ENCODE measurements at places on chromosomes 2 and 18. TPM values are rescaled to one million over a fixed set of nuclear protein-coding genes. Genes with fewer than 3 reads are reported as not detected.

Gene PRSS56
- not detected for total RNA-seq

Gene TPO
- total RNA-seq, result 52.5 TPM

Gene CIB4
- not detected for total RNA-seq

Gene EGR4
- total RNA-seq, result not detected

Gene NYAP2
- total RNA-seq, result not detected

Gene TUBB8B
- total RNA-seq, result not detected

Gene CPLX4
- not detected for total RNA-seq

GRCh38 chr2:109519513-109519912 lies 94.3 kb downstream of the SEPTIN10 start:
- peaks cover 5% of the 10 kb centered on the region for H3K4me1 ChIP-seq
- no peaks in the 10 kb centered on the region for H3K36me3 ChIP-seq
- DNase-seq, result no peak

GRCh38 chr2:78561876-78562275 lies 463.6 kb upstream of the REG3G start:
- H3K27me3 ChIP-seq, result no peaks in the 10 kb centered on the region
- no peaks in the 10 kb centered on the region for H3K36me3 ChIP-seq
- DNase-seq, result no peak
- no peak overlapping the region for H3K27ac ChIP-seq
- no peaks in the 10 kb centered on the region for H3K4me1 ChIP-seq
- H3K4me3 ChIP-seq, result no peak overlapping the region

DNA sequence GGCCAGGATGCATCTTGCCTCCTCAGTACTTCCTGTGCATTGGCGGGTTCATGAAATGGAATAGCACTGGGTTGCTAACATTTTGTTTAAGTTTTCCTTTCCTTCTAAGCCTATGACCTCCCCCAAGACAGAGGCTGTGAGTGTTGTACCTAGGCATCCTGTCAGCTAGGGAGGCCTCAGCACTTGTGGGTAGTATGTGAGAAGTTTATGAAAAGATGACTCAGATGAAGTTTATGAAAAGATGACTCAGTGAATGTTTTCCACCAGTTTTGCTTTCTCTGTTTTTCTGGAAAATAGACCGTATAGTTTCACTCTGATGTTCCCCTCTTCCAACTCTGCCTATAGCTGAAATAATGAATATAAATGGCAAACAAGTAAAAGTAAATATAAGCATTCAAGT lies 412.9 kb downstream of the TMEM182 start:
- no peaks in the 10 kb centered on the region for H3K36me3 ChIP-seq
- no peak overlapping the region for H3K27ac ChIP-seq
- no peak overlapping the region for H3K4me3 ChIP-seq
- no peak for DNase-seq

GRCh38 chr2:11784747-11785610 lies 38.5 kb downstream of the LPIN1 start:
- no peak for DNase-seq
- H3K4me1 ChIP-seq, result peaks cover 6% of the 10 kb centered on the region
- H3K36me3 ChIP-seq, result peaks cover 80% of the 10 kb centered on the region
- H3K27me3 ChIP-seq, result no peaks in the 10 kb centered on the region
- no peak overlapping the region for H3K27ac ChIP-seq
- H3K4me3 ChIP-seq, result peak overlapping the region; percentile 41

DNA sequence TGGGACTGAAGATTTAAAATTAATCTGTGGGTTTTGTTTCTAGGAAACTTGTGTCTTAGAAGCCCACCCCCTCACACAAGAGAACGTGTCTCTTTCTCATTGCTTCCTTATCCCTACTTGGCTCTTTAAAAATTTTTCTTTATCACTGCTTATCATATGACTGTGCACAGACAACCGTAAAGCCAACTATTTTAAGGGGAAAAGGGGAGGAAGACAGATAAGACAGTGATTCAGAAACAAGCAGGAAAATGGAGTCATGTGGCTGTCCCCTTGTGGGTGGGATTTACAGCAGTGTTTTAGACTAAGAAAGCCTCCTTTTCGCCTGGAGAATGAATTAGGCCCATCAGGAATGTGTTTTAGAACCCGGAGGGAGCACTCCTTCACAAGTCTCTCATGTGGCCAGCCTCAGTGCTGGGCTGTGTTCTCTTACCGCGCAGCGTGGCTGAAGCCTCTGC lies 17.6 kb downstream of the PRKCE start:
- peak overlapping the region; percentile 44 for H3K27ac ChIP-seq
- no peak overlapping the region for H3K4me3 ChIP-seq
- H3K4me1 ChIP-seq, result no peaks in the 10 kb centered on the region
- H3K36me3 ChIP-seq, result no peaks in the 10 kb centered on the region
- H3K27me3 ChIP-seq, result no peaks in the 10 kb centered on the region
- no peak for DNase-seq

- no peak overlapping the region for H3K4me3 ChIP-seq
- no peaks in the 10 kb centered on the region for H3K27me3 ChIP-seq
- no peaks in the 10 kb centered on the region for H3K36me3 ChIP-seq
- no peaks in the 10 kb centered on the region for H3K4me1 ChIP-seq
These were observed 70.0 kb downstream of the SCG2 start for GRCh38 chr2:223532161-223532560.

DNA sequence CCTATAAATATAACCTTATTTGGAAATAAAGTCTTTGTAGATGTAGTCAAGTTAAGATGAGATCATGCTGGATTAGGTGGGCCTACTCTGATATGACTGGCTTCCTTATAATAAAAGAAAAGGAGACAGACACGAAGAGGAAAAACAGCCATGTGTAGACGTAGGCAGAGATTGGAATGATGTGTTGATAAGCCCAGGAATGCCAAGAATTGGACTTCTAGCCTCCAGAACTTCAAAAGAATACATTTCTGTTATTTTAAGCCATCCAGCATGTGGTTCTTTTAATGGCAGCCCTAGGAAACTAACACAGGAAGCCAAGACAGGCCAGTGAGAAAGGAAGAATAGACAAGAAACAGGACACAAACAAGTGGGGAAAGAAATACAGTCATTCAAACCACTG lies 68.6 kb downstream of the NYAP2 start:
- no peak overlapping the region for H3K4me3 ChIP-seq
- H3K27me3 ChIP-seq, result no peaks in the 10 kb centered on the region
- H3K36me3 ChIP-seq, result no peaks in the 10 kb centered on the region
- peak overlapping the region; percentile 14 for H3K27ac ChIP-seq
- DNase-seq, result no peak

DNA sequence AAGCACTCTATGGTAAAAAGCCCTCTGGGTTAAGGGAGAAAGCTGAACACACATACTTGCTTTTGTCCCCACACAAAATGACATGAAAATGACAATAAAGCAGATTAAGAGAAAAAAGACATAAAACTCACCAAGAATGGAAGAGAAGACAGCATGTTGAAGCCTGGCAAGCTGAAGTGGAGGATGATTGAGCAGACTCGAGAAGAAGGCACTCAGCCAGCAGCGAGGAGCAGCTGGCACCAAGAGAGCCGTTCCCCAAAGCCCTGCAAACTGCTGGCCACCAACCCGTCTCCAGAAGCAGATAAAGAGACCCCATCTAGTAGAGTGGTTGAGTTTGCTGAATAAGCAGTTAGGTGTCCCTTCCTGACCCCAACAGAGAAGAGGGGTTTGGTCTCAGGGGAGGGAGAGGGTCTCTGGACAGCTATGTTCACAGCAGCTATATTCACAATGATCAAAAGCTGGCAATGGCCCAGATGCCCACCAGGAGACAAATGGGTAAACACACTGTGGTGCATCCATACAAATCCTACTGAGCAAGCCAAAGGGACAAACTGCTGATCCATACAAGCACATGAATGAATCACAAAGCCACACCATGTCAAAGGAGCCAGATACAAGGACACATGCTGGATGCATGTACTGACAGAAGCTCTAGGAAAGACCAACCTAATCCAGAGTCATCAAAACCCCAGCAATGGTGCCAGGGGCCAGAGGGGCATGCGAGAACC lies 36.9 kb downstream of the FAM168B start:
- peaks cover 47% of the 10 kb centered on the region for H3K36me3 ChIP-seq
- no peaks in the 10 kb centered on the region for H3K27me3 ChIP-seq
- H3K4me3 ChIP-seq, result no peak overlapping the region
- H3K4me1 ChIP-seq, result no peaks in the 10 kb centered on the region
- DNase-seq, result peak; percentile 34
- no peak overlapping the region for H3K27ac ChIP-seq

DNA sequence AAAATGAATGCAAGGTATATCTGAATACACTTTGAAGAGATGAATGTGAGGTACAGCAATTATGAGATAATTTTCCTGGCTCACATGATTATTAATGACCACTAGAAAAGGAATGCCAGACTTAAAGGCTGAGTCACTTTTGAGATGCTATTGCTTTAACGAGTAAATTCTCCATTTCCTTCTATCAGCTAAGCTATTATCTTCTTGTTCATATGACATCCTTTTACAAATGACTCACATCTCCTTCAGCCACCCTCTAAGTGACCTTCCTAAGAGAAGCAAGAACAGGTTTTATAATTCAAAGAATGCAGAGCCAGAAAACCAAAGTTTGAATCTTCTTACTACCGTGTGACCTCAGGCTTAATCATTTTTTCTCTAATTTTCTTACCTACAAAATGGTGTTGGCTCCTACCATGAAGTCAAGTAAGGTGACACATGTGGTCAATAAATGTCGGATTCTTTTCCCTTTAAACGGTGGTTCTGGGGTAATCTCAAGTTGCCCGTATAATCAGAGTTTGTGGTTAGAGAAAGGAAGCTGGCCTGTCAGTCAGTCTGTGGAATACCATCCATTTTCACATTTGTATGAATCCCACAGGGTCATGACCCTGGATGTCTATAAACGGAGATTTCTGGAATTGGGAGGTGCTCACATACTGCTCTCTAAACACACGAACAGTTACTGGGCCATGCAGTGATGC lies 184.0 kb upstream of the PID1 start:
- H3K4me3 ChIP-seq, result no peak overlapping the region
- no peak overlapping the region for H3K27ac ChIP-seq
- no peaks in the 10 kb centered on the region for H3K27me3 ChIP-seq
- H3K36me3 ChIP-seq, result no peaks in the 10 kb centered on the region

DNA sequence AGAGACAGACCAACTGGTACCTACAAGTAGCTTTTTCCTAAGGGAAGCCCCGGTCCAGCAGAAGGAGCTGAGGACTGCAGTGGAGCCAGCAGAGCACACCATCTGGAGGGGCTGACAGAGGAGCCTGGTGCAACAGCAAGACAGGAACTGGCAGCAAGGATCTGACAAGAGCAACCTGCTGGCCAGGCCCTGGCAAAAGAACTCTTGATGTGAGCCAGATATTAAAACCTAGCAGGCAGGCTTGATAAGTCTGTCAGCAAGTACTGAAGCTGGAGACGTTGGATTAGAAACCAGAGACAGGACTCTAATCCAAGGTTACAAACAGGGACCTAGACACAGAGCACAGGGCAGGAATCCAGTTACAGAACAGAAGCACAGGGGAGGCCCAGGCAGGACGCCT lies 260.7 kb upstream of the MGAT5 start:
- no peaks in the 10 kb centered on the region for H3K36me3 ChIP-seq
- H3K4me3 ChIP-seq, result no peak overlapping the region
- no peaks in the 10 kb centered on the region for H3K4me1 ChIP-seq
- DNase-seq, result no peak

GRCh38 chr2:206096876-206097275 lies 10.9 kb upstream of the INO80D start:
- no peak overlapping the region for H3K27ac ChIP-seq
- H3K4me3 ChIP-seq, result no peak overlapping the region
- no peak for DNase-seq
- H3K4me1 ChIP-seq, result no peaks in the 10 kb centered on the region
- H3K36me3 ChIP-seq, result no peaks in the 10 kb centered on the region

All from ascending aorta (tissue), 2 donors.